CD4-positive, alpha-beta memory T cell (primary cell): ENCODE measurements at places on chromosomes 13 and 19. TPM values are rescaled to one million over a fixed set of nuclear protein-coding genes. Genes with fewer than 3 reads are reported as not detected.

The FCGBP gene
- 79.4 TPM for total RNA-seq

DNA sequence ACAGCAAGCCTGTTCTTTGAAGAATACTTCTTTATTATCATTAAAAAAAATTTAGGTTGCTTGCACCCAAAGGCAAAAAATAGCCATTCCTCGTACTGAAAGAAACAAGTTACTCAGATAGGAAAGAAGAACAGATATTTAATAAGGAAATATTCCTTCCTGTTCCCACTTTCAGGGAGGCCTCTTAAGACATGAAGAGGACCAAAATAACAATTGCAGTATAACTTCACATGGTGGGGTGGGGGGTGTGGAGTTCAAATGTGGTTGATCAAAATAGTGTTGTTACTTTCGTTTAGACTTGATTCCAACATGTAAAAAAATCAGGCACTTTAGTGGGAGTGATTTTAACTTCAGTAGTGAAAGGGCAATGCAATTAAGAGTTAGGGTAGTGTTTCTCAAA lies 3.6 kb downstream of the RGCC start:
- H3K27me3 ChIP-seq = no peaks in the 10 kb centered on the region
- no peak overlapping the region for H3K4me3 ChIP-seq
- no peak for DNase-seq
- peaks cover 5% of the 10 kb centered on the region for H3K36me3 ChIP-seq
- peaks cover 75% of the 10 kb centered on the region for H3K4me1 ChIP-seq

DNA sequence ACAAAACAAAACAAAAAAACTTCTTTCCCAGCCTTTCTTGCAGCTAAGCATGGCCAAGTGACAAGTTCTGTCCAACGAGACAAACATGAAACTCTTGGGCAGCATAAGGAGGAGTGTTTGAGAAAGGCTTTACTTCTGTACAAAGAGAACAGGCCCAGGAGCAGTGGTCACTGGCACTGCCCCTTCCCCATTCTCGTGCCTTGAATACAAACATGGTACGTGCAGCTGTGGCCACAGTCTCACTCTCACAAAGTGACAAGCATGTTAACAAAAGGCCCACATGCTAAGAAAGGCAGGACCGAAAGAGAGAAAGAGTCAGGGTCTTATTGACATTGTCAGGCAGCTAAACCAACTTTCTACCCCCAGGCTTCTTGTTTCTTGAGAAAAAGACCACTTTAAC lies 19.8 kb upstream of the SLC25A30 start:
- H3K27ac ChIP-seq = no peak overlapping the region
- H3K27me3 ChIP-seq = no peaks in the 10 kb centered on the region
- peaks cover 7% of the 10 kb centered on the region for H3K4me1 ChIP-seq
- DNase-seq = no peak

GRCh38 chr19:18798384-18799352 lies 7.6 kb upstream of the COMP start:
- no peak overlapping the region for H3K27ac ChIP-seq
- H3K4me1 ChIP-seq = no peaks in the 10 kb centered on the region
- no peak for DNase-seq

The RDH8 gene
- total RNA-seq = not detected

GRCh38 chr13:76503766-76504165 lies 382.4 kb downstream of the KCTD12 start:
- H3K27ac ChIP-seq = no peak overlapping the region
- DNase-seq = no peak
- no peaks in the 10 kb centered on the region for H3K36me3 ChIP-seq
- H3K4me1 ChIP-seq = no peaks in the 10 kb centered on the region
- H3K4me3 ChIP-seq = no peak overlapping the region

DNA sequence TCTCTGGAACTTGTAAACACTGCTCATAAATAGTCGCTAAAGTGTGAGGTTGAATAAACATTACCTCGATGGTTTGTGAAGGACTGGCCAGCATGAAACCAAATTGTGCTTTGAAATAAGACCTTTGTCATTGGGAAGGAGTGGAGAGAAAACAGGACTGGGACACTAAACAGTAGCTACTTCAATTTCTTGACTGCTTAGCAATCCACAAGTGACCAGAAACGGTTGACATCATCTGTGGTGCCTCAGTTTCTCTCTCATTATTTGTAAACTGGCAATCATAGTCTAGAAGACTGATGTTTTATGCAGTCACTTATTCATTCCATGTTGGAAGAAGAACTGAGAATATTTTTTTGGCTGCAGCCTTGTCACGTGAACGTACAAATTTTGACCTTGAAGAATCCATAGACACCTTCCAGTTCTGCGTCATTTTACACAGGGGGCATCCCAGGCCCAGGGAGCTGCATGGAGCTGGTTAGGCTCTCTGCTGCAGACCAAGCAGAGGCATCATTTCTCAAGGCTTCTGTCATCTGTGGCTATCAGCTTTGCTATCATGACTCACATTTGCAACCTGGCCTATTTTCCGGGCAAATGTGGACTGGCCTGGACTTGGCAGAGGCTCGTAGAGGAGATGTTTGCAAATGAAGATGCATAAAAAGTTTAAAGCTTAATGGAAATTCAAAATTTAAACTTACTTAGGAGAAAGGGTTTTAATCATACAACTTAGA lies 391.8 kb downstream of the FGF9 start:
- H3K27ac ChIP-seq = peak overlapping the region; percentile 76
- H3K36me3 ChIP-seq = no peaks in the 10 kb centered on the region
